ENCODE measurements at places on chromosomes 5 and 9.
A peak's percentile ranks its signal among the peaks of the same experiment; 100 is the strongest.

DNA sequence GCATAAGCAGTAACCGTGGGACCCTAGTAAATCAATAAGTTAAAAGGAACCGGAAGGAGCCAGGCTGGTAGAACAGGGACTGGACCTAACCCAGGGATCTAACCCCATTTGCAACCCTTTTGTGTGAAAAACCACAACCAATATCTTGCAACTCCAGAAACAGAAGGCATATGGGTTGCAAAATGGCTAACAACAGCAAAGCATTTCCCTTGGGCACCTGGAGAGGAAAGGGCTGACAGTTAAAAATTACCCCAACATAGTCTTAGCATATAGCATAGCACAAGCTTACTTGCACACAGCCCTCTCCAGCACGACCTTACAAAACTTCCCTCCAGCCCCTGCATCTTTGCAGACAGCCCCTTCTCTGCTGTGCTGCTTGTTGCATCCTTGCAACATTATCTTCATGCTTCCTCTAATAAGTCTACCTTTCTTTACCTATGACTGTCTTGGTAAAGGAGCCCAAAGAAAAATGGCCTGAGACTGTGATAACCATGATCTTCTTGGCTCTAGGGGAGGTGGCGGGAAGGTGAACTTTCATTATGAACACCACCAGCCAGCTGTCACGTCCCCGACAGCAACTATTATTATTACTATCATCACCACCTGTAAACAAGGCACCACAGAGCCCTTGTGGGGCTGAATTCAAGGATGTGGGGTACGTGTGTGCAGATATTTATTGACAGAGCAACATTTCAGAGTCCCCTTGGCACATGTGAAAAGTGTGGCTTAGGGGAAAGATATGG lies 49.8 kb downstream of the PRRC1 start:
- DNase-seq: no peak

DNA sequence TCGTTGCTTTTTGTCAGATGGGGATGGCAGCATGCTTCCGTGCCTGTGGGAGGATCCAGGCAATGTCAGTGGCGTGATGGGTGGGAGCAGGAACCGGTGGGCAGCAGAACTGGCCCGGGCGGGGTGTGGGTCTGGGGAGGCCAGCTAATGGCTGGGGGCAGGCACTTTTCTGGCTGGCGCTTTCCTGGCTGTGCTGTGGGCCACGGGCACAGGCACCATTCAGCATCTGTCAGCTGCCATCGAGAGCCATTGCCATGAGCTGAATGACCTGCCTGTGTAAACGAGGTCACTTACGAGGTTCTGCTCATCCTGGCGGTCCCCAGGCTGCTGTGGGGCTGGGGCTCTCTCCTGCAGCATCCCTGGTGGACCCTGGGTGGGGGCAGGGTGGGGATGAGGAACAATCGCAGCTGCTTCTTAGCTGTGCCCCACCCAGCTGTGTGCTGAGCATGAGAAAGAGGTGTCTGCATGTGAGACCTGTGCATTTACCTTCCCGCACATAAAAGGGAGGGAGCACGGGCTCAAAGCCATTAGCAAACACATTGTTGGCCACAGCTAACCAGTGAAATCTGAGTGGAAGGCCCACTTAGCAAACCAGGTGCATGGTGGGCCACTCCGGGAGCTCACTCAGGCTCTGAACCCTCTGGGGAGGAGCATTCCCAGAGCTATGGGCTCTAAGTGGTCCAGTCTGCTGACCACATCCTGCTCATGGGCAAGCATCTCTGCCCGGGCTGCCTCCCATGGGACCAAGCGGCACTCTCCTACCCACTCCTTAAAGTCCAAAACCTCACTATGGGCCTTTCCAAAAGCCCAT lies 41.3 kb upstream of the OLFM1 start:
- DNase-seq: no peak

- no peak for DNase-seq
These were observed 9.6 kb upstream of the NTNG2 start for GRCh38 chr9:132152231-132152630.

DNA sequence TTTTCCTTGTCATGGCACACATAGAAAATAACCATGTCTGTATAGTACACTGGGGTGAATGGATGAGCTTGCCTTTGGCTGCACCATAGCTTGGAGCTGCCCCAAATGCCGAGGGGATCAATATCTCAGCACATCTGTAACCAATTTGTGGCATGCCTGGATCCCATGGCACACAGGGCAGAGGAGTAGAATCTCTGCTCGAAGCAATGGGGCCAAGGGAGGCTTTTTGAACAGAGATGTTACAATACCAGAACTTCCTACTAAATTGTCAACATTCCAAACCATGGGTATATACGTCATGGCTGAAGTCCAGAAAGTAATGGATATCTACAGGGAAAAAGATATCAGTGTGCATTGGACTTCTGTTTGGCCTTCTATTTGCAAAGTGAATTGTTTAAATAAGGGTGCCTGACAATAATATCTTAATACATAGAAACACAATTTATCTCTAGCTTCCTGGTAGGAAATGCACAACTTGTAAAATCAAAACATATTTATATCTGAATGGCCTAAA lies 39.0 kb downstream of the ESM1 start:
- DNase-seq: no peak

DNA sequence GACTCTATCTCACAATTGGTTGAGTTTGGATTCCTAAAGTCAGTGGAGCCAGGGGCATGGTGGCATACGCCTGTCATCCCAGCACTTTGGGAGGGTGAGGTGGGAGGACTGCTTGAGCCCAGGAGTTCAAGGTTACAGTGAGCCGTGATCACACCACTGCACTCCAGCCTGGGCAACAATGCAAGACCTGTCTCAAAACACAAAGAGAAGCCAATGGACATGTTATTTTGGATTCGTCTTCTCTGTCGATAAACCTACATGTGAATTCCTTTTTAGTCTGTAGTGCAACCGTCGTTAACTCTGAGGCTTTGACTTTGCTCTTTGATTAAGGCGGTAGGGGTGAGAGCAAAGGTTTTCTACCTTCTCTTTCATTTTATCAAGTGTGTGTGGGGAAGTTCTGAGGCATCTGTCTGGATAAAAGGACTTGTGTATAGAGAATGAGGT lies 142.7 kb downstream of the KDM4C start:
- no peak for DNase-seq

GRCh38 chr5:107864793-107865192 lies 194.1 kb upstream of the EFNA5 start:
- DNase-seq: no peak

DNA sequence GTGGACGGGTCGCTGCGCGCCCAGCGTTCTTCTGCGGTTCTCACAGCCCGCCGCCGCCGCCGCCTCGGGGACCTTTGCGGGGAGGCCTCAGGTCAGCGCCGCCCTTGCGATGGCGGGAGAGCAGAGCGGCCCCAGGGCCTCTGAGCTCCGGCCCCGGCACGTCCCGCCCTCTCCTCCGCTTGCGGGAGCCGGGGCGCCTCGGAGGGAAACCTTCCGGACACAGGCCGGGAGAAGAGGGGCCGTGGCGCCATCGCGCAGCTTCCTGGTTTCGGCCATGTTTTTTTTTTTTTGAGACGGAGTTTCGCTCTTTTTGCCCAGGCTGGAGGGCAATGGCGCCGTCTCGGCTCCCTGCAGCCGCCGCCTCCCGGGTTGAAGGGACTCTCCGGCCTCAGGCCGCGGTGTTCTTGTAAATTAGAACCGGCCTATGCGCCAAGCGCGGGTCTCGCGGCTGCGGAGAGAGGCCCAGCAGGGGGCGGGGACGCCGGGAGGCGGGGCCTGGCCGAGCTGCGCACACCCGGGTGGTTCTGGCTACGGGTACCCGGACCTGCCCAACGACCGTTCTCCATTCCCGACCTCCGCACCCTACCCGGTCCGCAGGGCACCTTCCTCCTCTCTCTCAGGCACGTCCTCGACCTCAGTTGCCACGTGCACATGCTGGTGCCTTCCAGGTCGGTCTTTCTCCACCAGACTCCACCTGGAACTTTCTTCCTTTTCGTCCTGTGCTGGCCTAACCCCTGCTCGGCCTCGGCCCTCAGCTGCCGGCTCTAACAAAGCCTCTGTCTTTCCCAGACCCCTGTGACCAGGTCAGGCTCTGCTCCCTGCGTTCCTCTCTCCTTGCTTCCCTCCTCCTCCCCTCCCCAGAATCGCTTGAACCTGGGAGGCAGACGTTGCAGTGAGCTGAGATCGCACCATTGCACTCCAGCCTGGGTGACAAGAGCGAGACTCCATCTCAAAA lies 28.8 kb upstream of the MGAT1 start:
- peak; percentile 82 for DNase-seq

DNA sequence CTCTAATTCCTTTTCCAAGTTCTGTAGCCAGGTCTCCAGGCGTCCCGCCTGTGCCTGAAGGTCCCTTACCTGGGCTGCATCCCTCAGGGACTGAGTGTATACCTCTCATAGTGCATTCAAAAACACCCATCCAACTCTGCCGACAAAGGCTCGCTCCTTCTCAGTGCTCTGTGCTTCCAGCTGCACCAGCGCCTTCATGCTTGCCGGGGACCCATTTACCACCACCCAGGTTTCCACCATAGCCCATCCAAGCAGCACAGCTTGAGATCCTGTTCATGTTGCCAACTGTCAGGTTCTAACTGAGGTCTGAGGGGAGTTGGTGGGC lies 794.5 kb downstream of the EFNA5 start:
- DNase-seq: no peak

DNA sequence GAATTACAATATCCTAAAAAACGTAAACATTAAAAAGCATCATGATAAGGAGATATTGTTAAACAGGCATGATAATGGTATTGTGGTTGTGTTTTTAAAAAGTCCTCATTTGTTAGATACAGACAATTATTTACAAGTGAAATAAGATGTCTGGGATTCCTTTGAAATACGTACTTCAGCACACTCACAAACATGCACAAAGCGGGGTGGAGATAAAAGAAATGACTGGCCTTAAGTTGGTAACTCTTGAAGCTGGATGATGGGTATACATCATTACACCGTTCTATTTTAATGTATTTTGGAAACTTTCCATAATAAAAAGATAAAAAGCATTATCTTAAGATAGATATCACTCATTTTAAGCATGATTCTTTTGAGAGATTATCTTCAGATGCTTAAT lies 1.0 kb downstream of the FAM200C start:
- no peak for DNase-seq

GRCh38 chr9:77424993-77425392 lies 223.1 kb downstream of the GNA14 start:
- DNase-seq: no peak
